ENCODE measurements at places on chromosomes 11 and 22.

DNA sequence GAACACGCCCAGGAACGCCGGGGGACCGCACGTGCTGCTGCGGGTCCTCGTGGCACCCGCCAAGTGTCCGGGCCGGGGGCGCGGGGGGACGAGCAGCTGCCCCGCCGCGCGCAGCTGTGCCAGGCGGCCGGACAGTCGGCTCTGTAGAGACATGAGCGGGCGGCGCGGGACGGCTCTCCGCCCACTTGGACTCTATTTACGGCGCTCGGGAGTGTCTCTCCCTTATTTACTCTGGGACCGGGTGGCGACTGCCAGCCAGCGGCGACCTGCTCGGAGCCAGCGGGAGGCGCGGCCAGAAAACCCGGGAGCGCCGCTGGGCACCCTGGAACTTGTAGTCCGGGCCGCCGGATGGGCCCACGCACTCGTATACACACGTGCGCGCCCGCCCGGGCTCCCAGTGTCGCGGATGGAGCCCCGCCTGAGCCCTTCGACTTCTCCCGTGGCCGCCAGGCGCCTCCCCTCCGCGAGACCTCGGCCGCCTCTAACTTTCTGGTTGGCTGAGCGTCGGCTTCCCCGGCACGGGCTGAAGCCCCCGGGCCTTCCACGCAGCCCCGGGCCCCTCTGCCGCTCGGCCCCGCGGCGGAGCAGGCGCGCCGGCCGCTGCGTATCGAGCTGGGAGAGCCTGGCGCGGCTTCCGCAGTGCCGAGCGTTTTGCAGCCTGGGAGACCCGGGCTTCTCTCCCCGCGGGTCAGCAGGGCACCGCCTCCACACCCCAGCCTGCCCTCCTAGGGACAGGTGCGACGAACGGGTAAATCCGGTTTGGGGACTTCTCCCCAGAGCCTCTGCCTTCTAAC lies at the start of gene MACROD1:
TSS of gene MACROD1 (minus strand) at position 272 of the 794 bp plus-strand sequence. CDS start at position 153, 119 bp downstream.
- peak; percentile 78 for DNase-seq

DNA sequence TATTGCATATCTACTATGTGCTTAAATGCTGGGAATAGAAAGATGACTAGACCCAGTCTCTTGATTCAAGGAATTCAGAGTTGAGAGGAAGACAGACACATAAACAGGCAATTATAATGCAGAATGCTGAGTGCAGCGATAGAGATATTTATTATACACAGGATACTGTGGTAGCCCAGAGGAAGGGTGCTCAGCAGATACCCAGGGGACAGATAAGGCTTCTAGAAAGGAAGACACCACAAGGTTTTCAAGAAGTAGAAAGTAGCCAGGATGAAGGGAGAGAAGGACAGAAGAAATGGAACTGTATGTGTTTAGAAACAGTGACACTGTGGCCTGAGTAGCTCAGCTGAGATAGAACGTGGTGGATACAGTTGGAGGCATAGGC lies 79.4 kb upstream of the NNMT start:
- DNase-seq = no peak

- DNase-seq = no peak
Measured at GRCh38 chr11:6900327-6900999, 8.2 kb upstream of the OR2D2 start.

GRCh38 chr11:85123752-85124231 lies 503.4 kb downstream of the DLG2 start:
- no peak for DNase-seq

DNA sequence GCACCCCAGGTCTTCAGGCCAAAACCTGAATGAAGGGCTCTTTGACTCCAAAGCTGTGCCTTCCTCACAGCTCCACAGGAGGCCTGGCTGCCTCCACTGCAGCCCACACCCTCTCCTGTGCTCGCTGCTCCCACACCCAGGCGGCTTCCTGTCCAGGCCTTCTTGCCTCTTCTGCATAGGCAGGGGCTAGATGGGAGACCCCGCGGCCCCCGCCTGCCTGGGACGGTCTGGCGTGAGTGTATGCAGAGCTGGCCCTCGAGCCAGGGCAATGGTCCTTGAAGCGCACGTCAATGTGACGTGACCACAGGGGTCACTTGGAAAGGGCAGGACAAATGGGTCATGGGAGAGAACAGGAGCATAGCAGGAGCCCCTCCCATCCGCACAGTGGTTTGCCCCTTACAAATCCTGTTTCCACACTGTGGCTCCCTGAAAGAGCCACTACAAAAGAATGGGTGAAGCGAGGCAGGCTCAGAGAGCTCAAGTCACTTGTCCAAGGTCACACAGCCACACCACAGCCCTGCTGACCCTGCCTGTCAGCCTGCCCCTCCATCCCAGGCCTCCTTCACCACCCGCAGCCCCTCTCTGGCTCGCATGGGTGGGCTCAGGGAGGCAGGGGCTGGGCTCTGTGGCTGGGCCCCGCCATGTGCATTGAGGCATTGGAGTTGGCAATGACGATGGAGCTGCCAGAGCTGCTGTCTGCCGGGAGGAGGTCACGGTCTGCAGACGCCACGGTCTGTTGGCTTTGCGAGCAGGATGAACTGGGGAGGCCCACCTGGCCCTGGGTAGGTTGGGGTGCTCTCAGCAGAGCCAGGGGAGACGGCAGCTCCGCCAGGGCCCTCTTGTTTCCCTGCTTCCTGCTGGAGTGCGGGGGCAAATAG lies 71.2 kb upstream of the WNT11 start:
- no peak for DNase-seq

DNA sequence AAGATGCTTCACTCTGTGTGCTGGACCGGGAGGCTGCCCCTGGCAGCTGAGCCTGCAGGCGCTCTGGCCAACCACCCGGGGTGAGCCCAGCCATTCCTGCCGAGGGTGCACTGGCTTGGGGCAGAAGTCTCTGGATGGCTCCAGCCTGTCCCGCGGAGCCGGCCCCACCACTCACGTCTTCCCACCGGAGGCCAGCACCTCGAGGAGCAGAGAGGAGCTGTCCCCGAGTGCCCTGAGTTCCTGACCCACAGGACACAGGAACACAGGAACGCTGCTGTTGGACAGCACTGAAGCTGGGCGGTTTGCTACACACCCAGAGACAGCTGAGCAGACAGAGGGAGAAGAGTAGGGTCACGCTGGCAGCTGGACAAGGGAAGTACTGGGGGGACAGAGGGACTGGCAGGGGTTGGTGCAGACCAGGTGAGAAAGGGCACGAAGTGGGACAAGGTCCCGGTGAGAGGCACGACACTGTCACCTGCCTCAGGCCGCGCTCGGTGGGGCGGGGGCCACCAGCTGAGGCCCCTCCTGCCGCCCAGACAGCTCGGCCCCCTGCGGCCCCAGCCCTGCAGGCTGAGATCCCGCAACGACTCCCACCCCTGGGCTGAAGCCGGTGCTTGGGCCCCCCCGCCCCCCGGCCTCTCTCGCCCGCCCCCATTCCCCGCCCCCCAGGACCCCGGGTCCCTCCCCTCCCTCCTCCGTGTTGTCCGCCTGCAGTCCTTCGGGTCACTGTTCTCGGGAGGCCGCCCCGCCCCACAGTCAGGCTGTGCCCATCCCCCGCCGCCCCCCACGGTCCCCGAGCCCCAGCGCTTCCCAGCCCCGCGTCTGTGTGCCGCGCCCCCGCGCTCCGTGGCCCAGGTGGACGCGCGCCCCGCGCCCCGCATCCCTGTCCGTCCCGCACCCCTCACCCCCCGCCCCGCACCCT lies 624 bp upstream of the B4GALNT4 start:
- no peak for DNase-seq

DNA sequence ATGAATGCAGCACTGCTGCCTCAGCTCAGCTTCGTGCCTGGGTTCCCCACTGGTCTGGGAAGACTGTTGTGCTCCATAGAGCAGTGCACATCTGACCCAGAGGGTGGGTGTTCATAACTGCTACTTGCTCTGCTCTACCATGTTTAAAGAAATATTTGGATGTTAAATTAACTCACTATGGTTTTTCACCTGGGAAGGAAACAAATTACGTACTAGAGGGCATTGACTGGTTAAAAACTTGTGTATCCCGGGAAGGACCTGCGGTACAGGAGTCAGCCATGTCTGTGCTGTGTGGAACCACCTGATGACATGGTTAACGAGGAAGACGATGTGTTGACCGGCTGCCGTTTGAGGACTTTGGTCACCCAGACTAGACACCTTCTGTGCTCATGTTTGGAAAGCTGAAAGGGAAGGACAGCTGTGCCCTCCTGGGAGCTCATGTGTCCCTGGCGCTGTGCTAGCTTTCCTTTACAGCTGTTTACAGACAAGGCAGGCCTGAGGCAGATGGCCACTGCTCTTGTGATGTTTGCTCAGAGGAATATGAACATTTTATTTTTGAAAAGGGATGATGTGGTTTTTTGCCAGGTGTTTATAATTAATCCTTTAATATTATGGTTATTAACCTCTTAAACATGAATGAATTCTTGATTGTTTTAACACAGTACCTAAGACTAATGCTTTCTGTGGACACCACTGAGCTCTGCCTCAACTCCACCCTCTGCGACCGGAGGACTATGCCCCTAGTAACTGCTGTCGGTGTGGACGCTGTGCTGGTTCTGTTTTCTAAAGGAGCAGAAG lies 14.3 kb upstream of the AIFM3 start:
- no peak for DNase-seq

- no peak for DNase-seq
Measured at GRCh38 chr11:125368757-125369156, 127.3 kb downstream of the FEZ1 start.

All from inflammatory macrophage treated with lipopolysaccharide for 4 hours (primary cell).